ENCODE measurements at places on chromosomes 4 and X. TPM values are rescaled to one million over a fixed set of nuclear protein-coding genes. Genes with fewer than 3 reads are reported as not detected.

MTHFD2L gene
- total RNA-seq, result 10.7 TPM

NWD2 gene
- 0.37 TPM for total RNA-seq

DNA sequence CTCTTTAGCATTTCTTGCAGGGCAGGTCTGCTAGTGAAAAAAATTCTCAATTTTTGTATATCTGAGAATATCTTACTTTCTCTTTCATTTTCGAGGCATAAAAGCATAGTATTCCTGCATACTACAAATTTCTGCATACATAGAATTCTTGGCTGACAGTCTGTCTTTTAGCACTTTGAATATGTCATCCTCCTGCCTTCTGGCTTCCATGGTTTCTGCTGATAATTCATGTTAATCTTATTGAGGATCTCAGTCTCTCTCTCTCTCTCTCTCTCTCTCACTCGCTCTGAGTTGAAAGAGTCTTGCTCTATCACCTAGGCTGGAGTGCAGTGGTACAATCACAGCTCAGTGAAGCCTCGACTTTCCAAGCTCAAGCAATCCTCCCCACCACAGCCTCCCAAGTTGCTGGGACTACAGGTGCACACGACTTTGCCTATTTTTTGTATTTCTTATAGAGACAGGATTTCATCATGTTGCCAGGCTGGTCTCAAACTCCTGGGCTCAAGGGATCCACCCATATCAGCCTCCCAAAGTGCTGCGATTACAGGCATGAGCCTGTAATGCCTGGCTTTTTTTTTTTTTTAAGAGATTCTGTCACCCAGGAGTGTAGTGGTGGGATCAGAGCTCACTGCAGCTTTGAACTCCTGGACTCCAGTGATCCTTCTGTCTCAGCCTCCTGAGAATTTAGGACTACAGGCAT, 161.3 kb downstream of the FNIP2 start:
- no peak for DNase-seq

GRCh38 chrX:153374426-153374825, 26.7 kb downstream of the PNMA6E start:
- DNase-seq, result no peak

GRCh38 chr4:184382189-184382846, 92.0 kb downstream of the IRF2 start:
- no peak for DNase-seq

DNA sequence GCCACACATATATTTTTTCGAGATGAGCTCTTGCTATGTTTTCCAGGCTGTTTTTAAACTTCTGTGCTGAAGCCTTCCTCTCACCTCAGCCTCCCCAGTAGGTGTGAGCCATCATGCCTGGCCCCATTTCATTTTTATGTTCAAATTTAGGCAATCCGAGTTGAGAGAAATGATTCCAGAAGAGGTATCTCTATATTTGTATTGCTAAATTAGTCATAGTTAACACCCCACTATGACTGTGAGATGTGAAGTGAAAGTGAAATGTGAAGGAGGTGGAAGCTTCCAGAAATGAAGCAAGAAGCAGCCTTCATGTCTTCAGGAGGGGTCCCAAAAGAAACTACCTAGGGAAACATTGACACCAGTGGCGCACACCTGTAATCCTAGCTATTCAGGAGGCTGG, 17.7 kb downstream of the APELA start:
- DNase-seq, result no peak

- no peak for DNase-seq
Observed at GRCh38 chr4:149511558-149512298, 303.9 kb downstream of the IQCM start.

DNA sequence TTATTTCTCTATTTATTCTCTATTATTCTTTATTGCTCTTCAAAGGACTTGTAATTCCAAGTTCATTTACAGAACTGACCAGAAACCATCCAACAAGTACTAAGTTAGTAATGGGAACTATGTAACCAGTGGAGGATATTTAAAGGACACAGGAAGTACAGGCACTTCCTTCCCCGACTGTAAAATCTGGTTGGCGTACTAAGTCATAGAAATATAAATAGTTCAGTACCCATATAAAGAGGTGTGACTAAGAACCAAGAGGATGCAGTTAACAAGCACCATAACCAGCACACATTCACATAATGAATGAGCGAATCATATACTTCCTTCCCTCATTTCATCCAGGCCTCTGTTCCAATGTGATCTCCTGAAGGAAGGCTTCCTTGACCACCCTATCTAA, 3.6 kb upstream of the EIF4E start:
- no peak for DNase-seq

KLB gene
- 0.53 TPM for total RNA-seq

TMEM187 gene
- total RNA-seq, result 11.2 TPM

DNA sequence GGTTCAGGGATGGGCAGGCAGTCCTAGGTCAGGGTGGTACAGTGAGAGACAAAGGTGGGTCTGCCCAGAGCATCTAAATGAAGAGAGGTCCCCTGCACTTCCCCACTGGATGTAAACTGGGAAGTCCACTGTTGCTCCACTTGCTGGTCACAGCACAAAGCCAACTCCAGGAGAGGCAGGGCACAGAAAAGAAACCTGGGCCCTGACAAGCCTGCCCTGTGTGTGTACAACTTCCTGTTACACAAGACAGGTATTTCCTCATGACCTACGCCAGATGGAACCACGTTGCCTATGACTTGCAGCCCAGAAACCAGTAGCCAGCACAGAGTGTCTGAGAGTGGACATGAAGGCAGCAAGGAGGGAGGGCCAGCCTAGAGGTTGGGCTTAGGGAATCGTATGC, 161.8 kb downstream of the SH3KBP1 start:
- DNase-seq, result no peak
